NK-92 treated with Interleukin-12 subunit alpha and Interleukin-12 subunit beta, amount 100 ng/mL, for 24 hours (cell line): ENCODE measurements at places on chromosomes 5 and 9.
A peak's percentile ranks its signal among the peaks of the same experiment; 100 is the strongest.

DNA sequence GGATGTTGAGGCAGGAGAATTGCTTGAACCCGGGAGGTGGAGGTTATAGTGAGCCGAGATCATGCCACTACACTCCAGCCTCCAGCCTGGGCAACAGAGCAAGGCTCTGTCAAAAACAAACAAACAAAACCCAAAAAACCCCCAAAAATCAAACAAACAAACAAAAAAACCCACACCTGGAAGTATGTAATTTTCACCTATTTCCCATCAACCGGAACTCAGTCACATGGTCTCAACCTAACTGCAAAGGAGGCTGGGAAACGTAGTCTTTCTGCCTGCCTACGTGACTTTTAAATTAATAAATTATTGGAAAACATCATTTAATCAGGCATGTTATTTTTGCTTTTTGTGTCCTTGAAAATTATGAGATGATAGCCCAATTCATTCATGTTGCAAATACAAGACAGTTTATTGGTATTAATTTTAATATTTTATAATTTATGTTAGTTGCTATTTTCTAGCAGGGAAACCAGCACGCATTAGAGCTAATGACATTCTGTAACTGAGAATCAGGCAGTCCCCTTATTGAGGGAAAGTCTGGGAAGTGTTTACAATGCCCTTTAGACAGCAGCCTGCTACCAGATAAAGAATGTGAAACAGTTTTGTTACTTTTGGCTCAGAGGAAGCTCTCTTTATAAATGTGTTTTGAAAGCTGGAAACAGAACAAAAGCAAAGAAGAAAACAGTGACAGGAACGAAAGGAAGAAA is 110.3 kb downstream of the NXNL2 start:
- DNase-seq: no peak

- DNase-seq: no peak
Observed at GRCh38 chr9:124828489-124829333, 24.5 kb upstream of the WDR38 start.

- DNase-seq: no peak
Observed at GRCh38 chr5:51902512-51902911, 519.3 kb downstream of the ISL1 start.

DNA sequence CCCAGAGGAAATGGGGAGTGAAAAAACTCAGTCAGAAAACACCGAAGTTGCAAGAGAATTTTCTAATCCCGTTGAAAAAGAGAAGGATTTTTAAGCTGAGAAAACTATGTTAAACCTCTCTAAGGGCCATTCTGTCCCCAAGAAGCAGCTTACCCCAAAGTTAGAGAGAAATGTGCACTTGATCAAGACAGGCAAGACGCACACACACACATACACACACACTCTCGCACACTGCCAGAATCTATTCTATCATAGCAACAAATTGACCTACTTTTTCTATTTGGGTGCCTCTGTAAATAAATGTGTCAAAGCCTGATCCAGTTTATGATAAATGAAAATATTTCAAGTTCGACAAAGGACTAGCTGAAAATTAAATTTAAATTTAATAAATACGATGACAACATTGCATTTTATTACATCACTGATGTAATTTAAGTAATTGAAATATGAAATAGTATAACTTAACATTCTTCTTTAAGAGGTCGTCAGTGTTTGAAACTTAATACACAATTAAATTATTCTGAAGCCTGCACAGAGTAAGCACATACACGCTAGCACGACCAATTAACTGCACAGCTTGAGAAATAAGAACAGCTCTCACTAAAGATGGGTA is 5.9 kb downstream of the NFIL3 start:
- DNase-seq: no peak

DNA sequence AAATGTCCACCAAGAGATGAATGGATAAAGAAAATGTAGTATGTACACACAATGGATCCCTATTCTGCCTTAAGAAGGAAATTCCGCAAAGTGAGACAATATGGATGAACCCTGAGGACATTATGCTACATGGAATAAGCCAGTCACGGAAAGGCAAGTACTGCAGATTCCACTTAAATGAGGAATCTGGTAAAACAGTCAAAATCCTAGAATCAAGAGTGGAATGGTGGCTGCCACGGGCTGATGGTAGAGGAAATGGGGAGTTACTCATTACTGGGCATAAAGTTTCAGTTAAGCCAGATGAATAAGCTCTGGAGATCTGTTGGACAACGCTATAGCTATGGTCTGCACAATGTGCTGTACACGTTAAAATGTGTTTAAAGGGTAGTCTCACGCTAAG is 47.2 kb downstream of the STK10 start:
- no peak for DNase-seq

DNA sequence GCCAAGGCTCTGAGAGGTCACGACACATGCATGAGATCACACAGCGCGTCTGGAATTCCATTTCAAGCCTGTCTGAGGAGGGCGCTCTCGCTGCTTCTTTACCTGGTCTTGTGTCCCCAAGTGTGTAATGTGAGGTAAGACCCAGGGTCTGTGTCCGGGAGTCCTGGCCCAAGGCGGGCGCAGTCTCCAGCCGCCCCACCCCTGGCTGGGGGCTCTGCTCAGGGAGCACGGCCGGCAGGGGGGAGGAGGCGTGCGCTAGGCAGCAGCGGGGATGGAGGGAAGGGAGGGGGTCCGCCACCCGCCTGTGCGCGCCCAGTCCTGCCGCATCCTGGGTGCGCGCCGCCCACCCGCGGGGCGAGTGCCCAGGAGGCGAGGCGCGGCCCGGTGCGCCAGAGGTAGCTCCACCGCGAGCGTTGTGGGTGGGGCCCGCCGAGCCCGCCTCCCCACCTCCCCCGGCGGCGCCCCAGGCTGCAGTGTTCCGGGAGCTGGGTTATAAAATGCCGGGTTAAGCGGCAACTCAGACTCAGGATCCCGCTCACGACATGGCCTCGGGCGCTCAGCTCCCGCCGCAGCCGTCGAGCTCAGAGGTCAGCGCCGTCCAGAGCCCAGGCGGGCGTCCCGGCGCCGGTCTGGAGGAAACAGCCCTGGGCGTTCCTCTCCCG is at the start of gene CCNI2:
TSS of gene CCNI2 (plus strand) at position 473 of the 662 bp plus-strand sequence. CDS start at position 543, 70 bp downstream.
- no peak for DNase-seq

DNA sequence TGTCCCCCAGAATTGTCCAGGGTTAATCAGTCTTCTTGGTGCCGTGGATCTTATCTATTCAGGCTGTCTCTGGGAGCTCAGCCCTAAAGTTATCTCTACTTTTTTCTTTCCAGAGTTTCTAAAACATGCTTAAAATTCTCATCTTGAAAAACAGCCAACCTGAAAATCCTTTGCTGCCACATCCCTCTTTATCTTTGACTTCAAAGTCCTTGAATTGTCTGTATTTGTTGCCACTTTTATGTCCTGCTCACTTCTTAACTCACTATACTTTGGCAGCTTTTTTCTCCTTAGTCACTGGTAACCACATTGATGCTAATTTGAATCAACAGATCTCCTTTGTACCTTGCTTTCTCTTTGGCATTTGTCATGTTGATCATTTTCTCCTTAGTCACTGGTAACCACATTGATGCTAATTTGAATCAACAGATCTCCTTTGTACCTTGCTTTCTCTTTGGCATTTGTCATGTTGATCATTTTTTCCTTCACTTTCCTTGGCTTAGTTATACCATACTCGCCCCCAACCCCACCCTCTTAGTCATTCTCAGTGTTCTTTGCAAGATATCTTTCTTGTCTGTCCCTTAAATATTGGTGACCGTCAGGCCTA is 8.5 kb downstream of the DMXL1 start:
- DNase-seq: no peak

DNA sequence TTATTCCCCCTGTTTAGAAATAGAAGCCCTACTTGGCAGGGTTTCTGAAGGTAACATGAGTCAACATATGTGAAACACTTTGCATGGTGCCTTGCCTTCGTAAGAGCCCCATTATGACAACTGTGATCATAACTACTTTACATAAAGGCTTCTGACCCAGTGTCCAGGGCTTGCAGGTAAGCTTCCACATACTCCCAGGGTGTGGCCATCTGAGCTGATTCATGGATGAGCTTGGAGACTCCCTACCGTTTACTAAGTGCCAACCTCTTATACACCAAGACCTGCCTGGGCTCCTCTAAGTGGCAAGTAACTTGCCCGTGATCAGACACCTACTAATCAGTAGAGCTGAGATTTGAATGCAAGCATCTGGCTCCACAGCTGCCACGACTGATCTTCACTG is 62.8 kb upstream of the C5orf58 start:
- no peak for DNase-seq

- no peak for DNase-seq
Observed at GRCh38 chr9:137490532-137491186, 31.5 kb upstream of the NSMF start.

GRCh38 chr5:39523821-39524220 is 99.0 kb upstream of the DAB2 start:
- no peak for DNase-seq

DNA sequence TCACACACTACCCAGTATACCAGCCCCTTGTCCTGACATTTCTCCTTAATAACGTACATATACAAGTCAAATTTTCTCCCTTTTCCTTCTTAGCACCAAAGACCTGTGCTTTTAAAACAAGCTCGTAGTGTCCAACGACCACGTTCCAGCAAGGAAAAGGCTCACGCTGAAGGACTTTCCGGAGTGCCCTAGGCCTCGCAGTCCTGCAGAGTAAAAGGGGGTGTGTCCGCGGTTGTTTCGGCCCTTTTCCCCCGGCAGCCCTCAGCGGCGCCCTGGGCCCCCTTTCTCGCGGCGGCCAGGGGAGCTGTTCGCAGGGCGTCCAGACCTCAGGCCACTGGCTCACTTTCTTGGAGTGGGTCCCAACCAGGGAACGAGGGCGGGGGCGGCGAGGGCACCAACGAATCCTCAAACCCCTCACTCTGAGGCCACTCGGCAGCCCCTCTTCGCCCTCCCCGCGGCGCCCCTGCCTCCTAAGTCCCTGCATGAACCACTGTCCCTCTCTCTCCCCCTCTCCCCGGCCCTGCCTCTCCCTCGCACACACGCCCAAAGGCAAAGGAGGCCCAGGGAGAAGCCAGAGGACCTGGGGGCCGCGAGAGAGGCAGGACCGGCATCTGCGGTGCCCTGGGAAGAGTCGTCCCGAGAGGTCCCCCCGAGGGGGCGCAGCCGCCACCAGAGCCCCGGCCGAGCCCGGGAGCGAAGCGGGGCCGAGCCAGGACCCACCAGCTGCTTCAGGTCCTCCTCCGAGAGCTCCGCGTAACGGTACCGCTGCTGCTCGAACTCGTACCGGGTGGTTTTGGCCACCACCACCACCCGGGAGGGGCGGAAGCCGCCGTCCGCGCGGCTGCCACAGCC is 720 bp downstream of the NADK2 start:
- DNase-seq: peak; percentile 32

DNA sequence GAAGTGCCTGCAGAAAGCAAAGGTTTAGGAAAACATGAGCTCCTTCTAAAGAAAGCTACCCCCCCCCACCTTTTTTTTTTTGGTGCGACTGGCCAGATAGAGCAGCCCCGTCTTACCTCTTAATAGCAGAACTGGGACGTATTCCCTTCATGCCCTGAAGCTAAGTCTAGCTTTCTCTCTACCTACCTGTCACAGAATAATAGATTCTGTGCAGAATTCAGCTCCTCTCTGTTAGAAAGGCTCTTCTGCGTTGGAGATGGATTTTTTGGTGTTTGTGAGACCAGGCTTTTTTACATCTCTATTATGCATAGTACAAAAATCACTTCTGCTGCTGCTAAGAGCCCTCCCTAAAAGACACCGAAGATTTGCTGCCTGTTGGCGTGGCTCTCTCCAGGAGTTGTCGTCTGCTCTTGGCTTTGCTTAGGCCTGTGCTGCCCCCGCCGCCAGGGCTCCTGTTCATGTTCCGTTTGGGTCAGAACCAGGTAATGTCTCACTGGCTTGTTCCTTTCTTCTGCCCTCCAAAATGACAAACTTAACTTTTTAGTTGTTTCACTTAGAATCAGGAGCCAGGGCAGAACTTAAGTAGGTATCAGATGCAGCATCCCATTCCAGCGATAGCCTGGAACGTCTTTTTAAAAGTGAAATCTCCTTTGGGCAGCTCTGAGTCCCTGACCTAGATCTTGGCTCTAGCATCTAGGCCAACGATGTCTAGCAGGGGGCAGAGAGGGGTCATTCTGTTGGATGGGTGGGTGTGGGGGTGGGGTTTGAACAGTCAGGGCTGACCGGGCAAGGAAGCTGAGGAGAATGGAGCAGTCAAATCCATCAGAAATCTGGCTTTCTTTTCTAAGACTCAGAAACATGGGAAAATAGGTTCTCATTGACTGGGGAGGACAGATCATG is 2.5 kb downstream of the TRIO start:
- no peak for DNase-seq

DNA sequence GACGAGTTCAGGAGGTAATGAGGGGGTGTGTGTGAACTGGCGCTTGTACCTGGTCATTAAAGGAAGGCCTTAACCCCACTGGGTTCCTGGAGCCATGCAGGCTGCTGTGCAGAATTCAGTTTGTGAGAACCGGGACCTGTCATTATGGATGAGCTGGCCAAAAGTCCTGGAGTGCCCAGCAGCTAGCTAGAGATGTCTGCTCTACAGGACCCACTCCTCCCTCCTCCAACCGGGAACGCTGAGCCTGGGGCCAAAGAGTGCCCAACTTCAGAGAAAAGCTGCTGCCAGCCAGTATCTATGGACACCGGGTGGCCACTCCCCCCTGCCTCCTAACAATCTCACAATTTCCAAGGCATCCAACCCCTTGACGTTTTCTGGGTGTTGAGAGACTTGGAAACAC is 1.2 kb downstream of the ENTREP1 start:
- no peak for DNase-seq

- DNase-seq: peak; percentile 26
Observed at GRCh38 chr9:34989946-34990635, 546 bp downstream of the DNAJB5 start.

DNA sequence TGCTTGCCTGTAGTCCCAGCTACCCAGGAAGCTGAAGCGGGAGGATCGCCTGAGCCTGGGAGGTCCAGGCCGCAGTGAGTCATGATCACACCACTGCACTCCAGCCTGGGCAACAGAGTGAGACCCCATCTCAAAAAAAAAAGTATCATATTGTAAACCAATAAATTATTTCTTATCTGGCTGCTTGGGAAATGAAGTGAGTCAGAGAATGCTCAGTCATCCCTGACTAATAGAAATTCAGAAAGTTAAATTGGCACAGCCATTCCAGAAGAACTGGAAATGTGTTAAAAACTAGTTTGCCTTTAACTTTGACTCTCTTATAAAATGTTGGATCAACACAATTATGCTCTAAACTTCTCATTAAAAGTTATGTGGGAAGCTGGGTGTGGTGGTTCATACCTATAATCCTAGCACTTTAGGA is 9.8 kb upstream of the GNE start:
- DNase-seq: no peak

- DNase-seq: no peak
Observed at GRCh38 chr5:96569770-96570169, 92.4 kb upstream of the CAST start.

DNA sequence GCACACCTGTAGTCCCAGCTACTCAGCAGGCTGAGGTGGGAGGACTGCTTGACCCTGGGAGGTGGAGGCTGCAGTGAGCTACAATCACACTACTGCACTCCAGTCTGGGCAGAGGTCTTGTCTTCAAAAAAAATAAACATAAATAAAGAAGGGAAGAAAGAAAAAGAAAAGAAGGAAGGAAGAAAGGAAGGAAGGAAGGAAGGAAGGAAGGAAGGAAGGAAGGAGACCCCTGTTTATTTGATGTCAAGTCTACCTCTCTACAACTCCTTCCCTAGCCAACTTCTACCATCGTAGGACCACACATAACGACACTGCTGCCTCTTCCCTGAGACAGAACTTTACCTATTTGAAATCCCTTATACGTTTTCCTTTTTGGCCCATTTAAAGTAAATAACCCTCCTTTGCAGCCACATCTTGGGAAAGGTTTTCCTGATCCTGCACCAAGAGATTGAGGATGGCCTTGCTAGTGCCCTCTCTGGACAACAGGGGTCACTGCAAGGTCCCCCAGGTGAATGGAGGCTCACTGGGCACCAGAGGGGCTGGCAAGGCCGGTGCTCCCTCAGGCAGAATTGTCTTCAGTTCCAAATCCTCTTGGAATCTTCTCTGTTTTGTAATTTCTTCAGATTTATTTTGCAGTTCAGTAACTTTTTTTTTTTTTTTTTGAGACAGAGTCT is 10.5 kb downstream of the RPS14 start:
- DNase-seq: no peak
